Stimulated activated CD4-positive, alpha-beta T cell treated with anti-CD3 and anti-CD28 coated beads, Interleukin-15, amount 100 ng/mL, for 48 hours (primary cell): ENCODE measurements at places on chromosomes 2 and 18.

- DNase-seq = no peak
Observed at GRCh38 chr2:8138923-8139667, 542.8 kb upstream of the ID2 start.

GRCh38 chr2:197254776-197255530, 55.6 kb downstream of the ANKRD44 start:
- DNase-seq = no peak

DNA sequence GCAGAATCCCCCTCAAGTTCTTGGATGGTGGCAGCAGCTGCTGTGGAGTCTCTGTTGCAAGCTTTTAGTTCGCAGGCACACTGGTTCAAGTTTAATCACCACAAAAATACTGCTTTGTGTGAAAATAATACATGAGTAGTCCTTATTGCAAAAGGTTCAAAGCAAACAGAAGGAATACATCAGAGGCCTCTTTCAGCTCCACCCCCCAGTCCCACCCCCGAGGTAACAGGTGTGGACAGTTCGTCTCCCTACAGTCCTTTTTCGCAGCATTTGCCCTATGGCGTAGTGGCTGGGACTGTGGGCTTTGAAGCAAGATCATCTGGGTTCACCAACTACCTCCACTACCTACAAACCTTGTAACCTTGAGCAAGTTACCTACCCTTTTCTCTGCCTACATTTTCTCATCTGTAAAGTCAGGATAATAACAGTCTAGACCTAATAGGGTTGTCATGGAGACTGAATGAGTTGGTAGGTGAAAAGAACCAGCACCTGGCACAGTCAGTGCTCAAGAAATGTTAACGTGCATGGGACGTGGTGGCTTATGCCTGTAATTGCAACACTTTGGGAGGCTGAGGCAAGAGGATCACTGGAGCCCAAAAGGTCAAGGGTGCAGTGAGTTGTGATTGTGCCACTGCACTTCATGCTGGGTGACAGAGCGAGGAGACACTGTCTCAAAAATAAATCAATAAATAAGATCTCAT, 61.7 kb downstream of the TCF7L1 start:
- DNase-seq = no peak

DNA sequence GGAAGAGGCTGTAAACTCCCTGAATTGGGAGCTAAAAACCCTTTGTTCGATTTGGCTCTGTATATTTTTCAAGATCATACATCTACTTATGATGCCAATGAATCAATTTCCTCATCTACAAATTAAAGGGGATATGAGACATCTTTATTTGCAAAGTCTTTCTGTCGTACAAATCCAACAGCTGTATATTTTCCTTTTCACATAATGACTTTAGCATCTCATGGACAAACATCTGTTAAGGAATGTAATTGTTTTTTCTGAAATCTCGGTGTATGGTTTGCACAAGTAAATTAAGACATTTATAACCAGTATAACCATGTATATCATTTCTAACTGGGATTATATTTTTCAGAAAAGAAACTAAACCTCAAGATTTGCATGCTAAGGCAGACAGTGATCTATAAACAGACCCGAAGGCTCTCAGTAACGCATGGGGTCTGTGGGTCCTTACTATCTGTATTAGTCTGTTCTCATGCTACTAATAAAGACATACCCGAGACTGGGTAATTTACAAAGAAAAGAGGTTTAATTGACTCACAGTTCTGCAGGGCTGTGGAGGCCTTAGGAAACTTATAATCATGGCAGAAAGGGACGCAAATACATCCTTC, 130.8 kb downstream of the SLC8A1 start:
- DNase-seq = no peak

GRCh38 chr2:53778536-53779162, 8.1 kb downstream of the ASB3 start:
- DNase-seq = no peak

- DNase-seq = no peak
Observed at GRCh38 chr18:22378672-22379282, 38.9 kb downstream of the CTAGE1 start.

GRCh38 chr2:100453853-100454252, 16.4 kb upstream of the NMS start:
- no peak for DNase-seq

- DNase-seq = no peak
Observed at GRCh38 chr2:43438342-43438741, 157.5 kb downstream of the THADA start.

DNA sequence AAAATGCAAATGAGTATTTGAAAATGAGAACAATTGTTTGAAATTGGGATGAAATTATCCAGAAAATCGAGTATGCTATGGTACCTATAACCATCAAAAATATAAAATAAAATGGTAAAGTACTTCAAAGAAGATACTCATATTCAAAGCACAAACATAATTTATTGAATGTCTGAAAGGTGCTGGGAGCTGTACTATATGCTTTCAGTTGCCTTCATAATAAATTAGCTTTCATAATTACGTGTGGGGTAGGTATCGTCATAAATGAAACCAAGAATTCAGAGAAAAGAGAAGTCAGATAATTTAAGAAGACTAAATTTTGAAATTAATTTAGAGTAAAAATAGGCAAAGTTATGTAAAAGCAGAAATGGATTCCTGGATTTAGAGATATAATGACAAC, 721.9 kb upstream of the ACVR2A start:
- no peak for DNase-seq
